Stimulated activated CD4-positive, alpha-beta T cell treated with anti-CD3 and anti-CD28 coated beads, Interleukin-2, amount 100 ng/mL, for 24 hours (primary cell): ENCODE measurements at places on chromosomes 13 and 19.

DNA sequence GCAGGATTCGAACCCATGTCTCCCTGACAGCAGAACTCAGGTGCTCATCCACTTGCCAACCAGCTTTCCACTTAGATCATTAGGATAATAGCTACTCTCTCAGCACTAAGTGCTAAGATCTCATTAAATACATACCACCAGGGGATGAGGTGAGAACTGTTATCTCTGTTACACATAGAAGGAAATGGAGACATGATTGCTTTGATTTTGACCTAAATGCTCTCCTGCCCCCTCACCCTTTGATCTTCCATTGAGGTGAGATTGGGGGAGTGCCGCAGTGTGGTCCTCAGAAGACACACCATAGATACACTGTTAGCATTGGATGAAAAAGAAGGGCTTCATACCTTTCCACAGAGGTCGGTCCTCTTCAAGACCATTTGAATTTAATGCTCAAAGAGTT, 38.9 kb upstream of the NPAS1 start:
- no peak for DNase-seq

DNA sequence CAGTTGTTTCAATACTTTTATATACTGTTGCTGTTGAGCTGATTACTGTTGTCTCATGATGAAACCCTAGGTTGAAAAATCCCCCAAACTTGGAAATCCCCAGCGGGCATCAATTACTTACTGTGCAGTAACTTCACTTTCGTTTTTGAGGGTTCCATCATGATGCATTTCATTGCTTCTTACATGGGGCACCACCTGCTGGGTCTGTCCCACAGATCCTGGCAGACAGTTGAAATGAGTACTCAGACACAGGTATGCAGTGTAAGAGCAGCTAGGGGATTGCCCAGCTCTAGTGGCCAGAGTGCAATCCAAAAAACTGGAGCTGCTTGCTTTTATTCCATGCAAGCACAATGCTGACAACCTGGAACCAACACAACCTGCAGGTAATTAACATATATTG, 132.5 kb upstream of the ZNF91 start:
- DNase-seq = no peak

GRCh38 chr13:75299913-75300862, 181.8 kb downstream of the TBC1D4 start:
- no peak for DNase-seq

GRCh38 chr19:43675269-43675879, 5.4 kb upstream of the PLAUR start:
- no peak for DNase-seq

DNA sequence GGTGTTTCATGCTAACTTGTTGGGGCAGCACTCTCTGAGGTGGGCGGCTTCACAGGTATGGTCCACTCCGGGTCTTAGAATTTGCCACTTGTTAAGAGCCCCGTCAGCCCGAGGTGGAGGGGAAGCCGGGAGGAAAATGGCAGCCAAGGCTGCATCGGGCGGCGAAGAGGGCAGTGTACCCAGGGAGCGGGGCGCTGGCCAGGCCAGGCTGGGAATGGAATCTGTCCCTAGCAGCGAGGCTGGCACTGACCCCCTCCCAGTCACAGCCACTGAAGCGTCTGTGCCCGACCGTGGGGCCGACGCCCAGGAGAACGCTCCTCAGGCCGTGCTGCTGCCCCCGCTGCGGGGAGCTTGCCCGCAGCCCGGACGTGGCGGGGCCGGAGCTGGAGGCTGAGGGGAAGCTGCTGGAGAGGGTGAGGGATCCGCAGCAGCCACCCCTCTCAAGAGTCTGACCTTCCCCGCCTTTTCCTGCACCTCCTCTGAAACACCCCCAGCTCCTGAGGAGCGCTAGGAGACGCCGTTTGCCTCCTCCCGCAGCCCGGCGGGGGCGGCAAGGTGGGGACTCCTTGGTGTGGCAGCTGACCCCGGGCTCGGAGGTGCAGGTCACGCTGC, 313.8 kb upstream of the SPRY2 start:
- no peak for DNase-seq

DNA sequence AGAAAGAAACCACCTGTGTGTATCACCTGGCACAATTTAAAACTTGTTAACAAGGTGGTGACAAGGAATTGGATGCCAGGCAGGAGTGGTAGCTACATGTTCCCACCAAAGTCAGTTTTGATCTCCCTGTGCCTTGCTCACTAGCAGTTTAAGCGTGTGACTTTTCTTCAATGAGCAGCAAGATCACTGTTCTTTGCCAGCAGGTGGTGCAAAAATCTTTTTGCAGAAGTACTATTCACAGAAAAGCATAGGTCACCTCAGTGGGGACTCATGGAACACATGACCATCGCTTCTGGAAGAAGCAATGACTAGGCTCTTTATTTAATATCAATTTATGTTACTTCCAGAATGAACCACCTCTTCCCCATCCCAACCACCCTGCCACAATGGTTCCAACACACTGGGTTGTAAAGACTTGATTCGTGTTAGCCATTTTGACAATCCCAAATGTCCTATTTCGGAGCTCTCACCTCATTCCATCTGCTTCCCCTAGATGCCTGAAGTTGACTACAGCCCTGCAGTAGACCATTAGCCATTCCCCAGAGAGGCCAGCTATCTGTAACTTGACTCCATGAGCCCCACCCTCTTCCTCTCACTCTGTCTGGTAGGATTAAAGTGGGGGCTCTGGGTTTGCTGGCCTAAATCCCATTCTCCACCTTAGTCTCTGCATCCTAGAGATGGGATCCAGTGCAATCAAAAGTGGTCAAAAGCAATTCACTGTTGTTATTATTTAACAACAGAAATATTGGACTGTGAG, 59.1 kb upstream of the TNFRSF19 start:
- DNase-seq = no peak

DNA sequence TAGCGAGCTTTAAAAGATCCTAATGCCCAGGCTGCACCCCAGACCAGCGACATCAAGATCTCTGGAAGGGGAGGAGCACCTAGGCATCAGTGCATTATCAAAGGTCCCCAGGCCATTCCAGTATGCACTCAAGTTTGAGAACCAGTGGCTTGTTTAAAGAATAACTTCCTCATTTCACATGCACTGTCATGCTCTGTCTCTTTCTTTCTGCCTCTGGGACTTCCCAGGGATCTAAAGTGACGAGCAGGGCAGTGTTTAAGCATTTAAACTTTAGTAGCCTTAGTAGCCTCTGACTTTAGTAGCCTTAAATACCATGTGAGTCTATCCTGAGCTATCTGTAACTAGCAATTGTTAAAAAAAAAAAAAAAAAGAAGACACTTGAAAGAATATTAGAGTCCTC, 8.9 kb upstream of the FARP1 start:
- DNase-seq = no peak

- no peak for DNase-seq
These were observed 5.8 kb upstream of the POMP start for GRCh38 chr13:28653111-28653510.
